ENCODE measurements at places on chromosomes 5 and 9. TPM values are rescaled to one million over a fixed set of nuclear protein-coding genes. Genes with fewer than 3 reads are reported as not detected.

GRCh38 chr9:99948896-99949295 is 42.4 kb downstream of the STX17 start:
- no peak for DNase-seq

DNA sequence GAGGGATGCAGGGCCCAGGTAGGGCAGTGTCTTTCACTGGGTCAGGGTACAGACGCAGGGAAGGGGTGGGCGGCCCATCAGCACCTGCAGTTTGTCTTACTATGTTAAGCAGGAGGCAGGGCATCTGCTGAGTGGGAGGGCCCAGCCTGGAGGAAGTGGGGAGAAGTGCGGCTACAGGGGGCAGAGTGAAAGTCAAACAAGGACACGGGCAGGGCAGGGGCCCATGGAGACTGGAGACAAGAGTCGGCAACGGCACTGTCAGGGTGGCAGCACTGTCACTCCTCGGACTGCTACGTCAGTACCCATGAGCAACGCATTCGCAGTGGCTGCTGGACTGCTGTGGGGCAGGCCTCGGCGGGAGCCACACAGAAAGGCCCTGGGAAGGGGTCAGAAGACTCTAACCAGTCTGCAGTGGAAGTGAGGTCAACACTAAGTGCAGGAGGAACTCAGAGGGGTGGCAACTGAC is 19.7 kb downstream of the CAMSAP1 start:
- no peak for DNase-seq

- peak; percentile 8 for DNase-seq
These were observed 25.8 kb upstream of the TRIM32 start for GRCh38 chr9:116661037-116661954.

- no peak for DNase-seq
These were observed 268.2 kb upstream of the RFX3 start for GRCh38 chr9:3793971-3794383.

DNA sequence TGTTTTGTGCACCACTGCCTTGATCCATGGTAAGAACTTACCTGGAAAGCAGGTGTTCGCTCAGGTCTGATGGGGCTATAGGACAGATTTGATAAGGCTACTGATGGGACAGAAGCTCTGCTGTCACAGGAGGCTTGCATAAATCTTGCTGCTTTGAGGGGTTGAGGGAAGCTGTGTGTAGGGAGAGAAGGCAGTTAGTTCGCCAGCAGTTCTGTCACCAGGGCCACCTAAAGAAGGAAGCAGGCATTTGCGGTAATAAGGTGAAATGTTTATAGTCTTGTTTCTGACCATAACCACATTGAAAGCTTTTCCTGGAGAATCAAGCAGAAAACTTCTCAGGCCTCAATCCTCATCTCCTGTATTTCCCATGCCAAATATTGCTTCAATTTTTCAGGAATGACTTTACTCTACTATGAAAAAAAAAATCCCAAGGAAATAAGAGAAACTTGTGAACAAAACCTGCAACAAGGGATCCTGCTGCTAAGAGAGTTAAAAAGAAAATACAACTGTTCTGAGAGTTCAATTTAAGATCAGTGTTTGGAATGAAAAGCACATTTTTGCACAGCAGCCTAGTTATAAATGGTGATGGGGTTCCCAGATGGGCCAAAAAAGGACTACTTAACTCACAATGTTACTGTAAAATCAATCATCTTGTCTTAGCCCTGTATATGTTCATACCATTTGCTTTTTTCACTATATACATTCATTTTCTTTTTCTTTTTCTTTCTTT is 122.0 kb upstream of the RANBP3L start:
- DNase-seq = no peak

GRCh38 chr5:136075466-136075891 is 46.7 kb downstream of the TGFBI start:
- no peak for DNase-seq

DNA sequence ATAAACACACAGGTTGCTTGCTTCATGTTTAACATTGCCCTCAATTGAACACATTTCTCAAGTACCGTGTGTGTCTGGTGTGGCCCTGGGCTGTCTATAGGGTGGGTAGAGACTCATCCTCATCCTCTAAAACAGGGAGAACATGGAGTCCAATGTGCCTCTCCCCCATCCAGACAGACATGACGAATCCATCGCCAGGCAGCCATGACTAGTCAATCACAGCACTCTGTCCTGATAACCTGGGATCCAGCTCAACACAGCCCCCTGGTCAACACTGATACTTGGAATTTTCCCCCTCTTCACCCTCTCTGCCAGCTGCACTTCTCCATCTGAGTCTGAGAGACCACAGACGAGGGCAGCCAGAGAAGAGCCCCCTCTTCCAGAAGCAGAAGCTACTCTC is 10.7 kb upstream of the NTNG2 start:
- no peak for DNase-seq

GRCh38 chr5:39040875-39041274 is 33.3 kb downstream of the RICTOR start:
- no peak for DNase-seq

DNA sequence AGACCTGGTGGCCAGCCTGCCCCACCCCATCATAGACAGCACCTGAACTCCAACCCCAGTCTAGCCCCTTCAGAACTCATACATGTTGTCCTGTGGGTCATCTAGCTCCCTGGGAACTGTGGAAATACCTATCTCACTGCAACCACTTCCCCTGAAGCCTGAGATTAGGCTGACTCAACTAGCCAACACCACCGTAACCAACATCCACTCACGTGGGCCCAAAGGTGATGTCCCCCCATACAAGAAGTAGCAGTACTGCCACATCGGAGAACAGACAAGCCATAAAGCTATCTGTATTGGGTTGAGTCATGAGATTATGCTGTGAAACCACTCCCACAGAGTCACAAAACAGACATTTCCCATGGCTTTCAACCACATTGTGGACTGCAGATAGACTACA is 46.6 kb downstream of the OSMR start:
- no peak for DNase-seq

DNA sequence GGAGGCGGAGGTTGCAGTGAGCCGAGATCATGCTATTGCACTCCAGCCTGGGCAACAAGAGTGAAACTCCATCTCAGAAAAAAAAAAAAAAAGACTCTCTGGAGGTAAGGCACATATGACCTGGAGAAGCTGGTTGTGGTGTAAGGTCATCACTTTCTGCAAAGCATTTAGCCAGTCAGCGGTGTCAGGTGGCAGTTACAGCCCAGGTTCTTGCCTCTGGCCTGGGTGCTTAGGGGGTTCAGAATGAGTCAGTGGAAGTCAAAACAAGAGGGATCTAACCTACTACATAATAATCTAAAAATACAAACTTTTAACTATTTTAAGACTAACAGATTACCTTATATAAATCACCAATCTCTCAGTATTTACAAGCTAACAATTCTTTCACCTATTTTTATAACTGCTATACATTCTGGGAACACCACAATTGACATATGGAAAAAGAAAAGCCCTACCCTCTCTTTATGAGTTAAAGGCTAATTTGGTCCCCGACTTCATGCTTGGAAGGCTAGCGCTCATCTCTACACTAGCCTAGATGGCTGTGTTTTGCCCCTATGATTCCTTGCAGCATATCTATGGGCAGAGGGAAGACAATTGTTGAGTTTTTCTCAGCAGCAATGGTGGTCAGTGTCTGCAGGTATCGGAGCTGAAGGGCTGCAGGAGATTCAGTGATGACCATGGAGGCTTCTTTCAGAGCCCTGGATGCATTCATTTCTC is 29.2 kb downstream of the STOM start:
- no peak for DNase-seq

DNA sequence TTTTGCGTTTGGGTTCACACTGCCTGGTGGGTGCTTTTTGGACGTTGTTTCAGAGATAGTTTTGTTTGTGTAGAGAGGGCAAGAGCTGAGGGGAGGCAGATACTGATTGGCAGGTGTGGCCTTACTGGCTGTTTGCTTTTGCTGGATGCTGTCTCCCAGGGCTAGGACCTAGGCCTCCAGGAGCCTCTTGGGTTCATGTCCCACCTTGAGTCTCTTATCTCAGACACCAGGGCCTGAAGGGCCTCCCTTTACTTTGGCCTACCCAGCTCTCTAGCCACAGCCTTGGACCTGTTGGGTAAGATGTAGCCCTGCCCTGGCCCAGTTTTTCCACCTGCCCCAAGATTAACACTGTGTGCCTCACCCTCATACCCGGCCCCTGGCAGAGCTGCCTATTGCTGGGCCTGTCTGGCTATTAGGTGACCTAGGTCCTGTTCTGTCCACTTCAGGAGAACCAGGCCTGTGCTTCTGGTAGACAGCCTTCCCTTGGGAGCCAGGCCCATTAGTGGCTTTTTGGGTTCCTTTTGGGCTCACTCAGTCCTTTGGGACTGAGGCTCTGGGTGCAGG is 13.4 kb downstream of the PTPA start:
- DNase-seq = no peak

GRCh38 chr5:137584262-137584661 is 85.1 kb upstream of the SPOCK1 start:
- no peak for DNase-seq

The CEL gene
- total RNA-seq = not detected

The SLC25A2 gene
- total RNA-seq = not detected

- no peak for DNase-seq
These were observed 16.4 kb upstream of the SMIM15 start for GRCh38 chr5:61178702-61179101.

DNA sequence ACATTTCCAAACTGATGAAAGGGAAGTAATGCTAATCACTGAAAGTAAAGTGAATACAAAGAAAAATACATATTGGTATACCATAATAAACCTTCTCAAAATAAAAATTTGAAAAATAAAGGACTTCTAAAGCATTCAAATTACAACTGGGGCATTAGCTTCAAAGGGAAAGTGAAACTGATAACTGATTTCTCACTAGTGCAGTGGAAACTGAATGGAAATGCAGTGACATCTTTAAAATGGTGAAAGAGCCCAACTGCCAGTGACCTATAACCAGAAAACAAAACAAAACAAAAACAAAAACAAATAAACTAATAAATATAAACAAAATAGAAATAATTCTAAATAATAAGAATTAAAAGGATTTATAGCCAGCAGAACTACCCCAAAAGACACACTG is 297.5 kb upstream of the GRIN3A start:
- no peak for DNase-seq

- DNase-seq = no peak
These were observed 71.2 kb upstream of the TBC1D2 start for GRCh38 chr9:98326459-98327248.

The LCN15 gene
- not detected for total RNA-seq

The PPIC gene
- total RNA-seq = 3.1 TPM

GRCh38 chr5:107149243-107150005 is 521.3 kb downstream of the EFNA5 start:
- DNase-seq = no peak

The BARX1 gene
- total RNA-seq = not detected

GRCh38 chr5:64838376-64838775 is 69.6 kb downstream of the CWC27 start:
- DNase-seq = no peak

GRCh38 chr5:168443950-168444700 is 42.1 kb upstream of the RARS1 start:
- no peak for DNase-seq

The PCDHA6 gene
- 24.8 TPM for total RNA-seq

The ENG gene
- total RNA-seq = 0.16 TPM

The SLIT3 gene
- 0.78 TPM for total RNA-seq

DNA sequence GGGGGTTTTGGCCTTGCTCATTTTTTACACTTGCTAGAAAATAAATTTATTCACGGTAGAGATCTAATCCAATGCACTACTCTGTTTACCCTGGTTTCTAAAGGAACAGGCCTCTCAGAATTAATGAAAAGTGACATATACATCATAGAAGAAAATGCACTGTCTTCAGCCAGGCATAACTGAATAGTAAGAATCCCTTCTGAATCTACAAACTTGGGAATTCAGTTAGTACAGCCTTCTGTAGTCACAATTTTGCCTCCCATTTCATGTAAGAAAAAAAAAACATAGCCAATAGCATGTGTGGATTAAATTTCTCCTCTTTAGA is 197.3 kb downstream of the CAAP1 start:
- no peak for DNase-seq

- no peak for DNase-seq
These were observed 73.8 kb downstream of the MAPKAP1 start for GRCh38 chr9:125633116-125633745.

- DNase-seq = peak; percentile 75
These were observed 21.1 kb upstream of the NOTCH1 start for GRCh38 chr9:136566901-136567300.

DNA sequence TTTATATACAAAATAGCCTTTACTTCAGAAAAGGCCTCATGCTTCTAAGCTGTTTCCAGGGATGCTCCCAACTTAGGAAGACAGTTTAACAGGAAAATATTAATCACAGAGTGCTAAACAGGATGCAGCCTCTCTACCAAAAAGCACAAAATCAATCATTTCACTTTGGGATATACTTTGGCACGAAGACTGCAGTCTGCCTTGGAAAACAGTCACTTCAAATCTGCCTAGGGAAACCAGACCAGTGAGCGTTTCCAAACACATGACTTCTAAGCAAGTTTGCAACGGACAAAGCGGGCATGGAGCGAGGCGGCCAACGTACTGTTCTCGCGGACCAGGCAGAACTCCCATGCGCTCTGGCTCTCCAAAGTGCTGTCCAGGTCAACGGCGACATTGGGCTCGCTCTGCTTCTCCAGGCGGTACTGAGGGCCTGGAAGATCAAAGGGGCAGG is 201.0 kb downstream of the MAPKAP1 start:
- no peak for DNase-seq

The PCDHA8 gene
- 11.1 TPM for total RNA-seq

- peak; percentile 57 for DNase-seq
These were observed 133.7 kb upstream of the PPP1R26 start for GRCh38 chr9:135345775-135346433.

DNA sequence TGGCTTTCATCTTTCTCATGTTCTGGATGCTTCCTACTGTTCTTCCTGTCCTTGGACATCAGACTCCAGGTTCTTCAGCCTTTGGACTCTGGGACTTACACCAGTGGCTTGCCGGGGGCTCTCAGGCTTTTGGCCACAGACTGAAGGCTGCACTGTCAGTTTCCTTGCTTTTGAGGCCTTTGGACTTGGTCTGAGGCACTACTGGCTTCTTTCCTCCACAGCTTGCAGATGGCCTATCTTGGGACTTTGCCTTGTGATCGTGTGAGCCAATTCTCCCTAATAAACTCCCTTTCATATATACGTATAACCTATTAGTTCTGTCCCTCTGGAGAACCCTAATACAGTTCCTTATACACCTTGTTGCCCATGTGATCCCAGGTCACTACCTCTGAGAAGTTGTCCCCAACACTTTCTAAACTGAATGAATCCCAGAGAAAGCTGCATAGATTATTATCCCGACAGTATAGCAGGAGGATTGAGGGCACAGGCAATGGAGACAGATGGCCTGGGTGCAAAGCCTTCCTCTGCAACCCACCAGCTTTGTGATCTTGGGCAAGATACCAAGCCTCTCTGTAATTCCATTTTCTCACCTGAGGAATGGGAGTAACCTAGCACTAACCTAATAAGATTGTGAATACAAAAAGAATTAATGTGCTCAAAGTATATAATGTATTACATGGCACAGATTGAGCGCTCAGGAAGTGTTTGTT is 449.6 kb upstream of the BRINP1 start:
- no peak for DNase-seq

The ALDOB gene
- total RNA-seq = 0.16 TPM

GRCh38 chr5:122263352-122264030 is 48.5 kb upstream of the SNCAIP start:
- no peak for DNase-seq

The ZMYND19 gene
- total RNA-seq = 17.9 TPM

The B4GALT7 gene
- total RNA-seq = 15.8 TPM

The ZNF454 gene
- total RNA-seq = 9.8 TPM

The CXXC5 gene
- total RNA-seq = 37.1 TPM
